Stimulated activated CD4-positive, alpha-beta T cell treated with anti-CD3 and anti-CD28 coated beads, Interleukin-4, amount 100 ng/mL, for 48 hours (primary cell): ENCODE measurements at places on chromosomes 3 and 15.

DNA sequence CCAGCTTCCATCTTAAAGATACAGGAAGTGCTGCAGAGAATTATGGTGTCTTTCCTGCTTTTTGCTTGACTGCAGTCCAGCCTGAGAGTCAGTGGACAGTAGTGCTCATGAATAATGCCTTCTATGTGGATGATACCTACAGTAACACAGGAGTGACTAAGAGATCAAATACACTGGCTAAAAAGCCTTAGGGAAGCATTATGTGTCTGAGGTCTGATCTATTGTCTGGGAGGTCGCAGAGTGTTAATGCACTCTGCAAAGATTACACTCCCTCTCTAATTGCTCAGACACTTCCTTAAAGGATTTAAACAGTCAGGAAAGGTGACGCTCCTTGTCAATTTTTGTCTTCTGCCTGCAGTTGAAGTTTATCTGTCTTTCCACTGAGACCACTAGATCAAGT, 183.6 kb downstream of the MCTP2 start:
- DNase-seq, result no peak

DNA sequence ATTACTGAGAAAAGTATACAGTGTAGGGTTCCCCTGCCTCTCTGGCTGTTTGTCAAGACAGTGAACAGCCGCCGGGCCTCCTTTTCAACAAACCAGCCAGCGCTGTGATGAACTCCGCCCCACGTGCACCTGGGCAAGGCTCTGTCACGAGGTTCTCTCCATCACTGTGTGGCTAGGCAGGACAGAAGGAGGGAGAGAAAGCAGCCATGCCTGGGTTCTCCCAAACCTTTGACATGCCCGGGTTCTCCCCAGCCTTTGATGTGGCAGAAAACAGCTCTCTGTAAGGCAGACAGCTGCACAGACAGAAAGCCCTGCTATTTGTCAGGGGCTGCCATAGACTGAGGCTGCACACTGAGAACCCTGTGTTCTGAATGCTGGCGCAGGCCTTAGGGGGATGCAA, 101.4 kb upstream of the TRPM1 start:
- DNase-seq, result no peak

DNA sequence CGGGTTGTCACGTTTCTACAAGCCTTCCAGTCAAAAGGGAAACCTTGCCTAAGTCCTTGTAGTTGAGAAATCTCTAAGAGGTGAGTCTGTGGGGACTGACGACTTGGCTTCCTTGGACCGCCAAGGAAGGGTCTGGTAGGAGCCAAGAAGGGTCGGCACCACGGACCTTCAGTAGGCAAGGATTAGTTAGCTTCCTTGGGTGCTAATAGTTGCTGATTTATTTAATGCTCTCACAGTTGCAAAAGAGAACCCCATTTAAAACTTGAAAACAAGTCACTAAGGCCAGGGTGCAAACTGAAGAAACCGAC, 361 bp upstream of the LCMT2 start:
- no peak for DNase-seq

- no peak for DNase-seq
Measured at GRCh38 chr3:155211266-155211665, 82.2 kb downstream of the STRIT1 start.

- no peak for DNase-seq
Measured at GRCh38 chr3:55780913-55781312, 293.8 kb upstream of the WNT5A start.
